ENCODE measurements at places on chromosomes 12 and 14. TPM values are rescaled to one million over a fixed set of nuclear protein-coding genes. Genes with fewer than 3 reads are reported as not detected.

The TNS2 gene
- 100 TPM for total RNA-seq

The IL23A gene
- total RNA-seq = not detected

The NGB gene
- total RNA-seq = not detected

The KERA gene
- not detected for total RNA-seq

The NKX2-1 gene
- total RNA-seq = not detected

The TGM1 gene
- 0.16 TPM for total RNA-seq

The TAS2R46 gene
- 0.72 TPM for total RNA-seq

The ANKRD33 gene
- not detected for total RNA-seq

The OR4E2 gene
- total RNA-seq = not detected

The BDKRB1 gene
- 1.8 TPM for total RNA-seq

The NINJ2 gene
- total RNA-seq = 0.49 TPM

The C12orf56 gene
- not detected for total RNA-seq

The ASIC1 gene
- 8.8 TPM for total RNA-seq

The SLC2A3 gene
- 123 TPM for total RNA-seq

The RHOJ gene
- 4.2 TPM for total RNA-seq

The KRT79 gene
- total RNA-seq = not detected

The GDF3 gene
- not detected for total RNA-seq

The KRT74 gene
- total RNA-seq = not detected

The RAD51B gene
- 7.6 TPM for total RNA-seq

The KLRF2 gene
- not detected for total RNA-seq

The FGF23 gene
- not detected for total RNA-seq

The GPR68 gene
- 2.3 TPM for total RNA-seq

The EPYC gene
- total RNA-seq = not detected

The CMAS gene
- 37.7 TPM for total RNA-seq

The SERPINA1 gene
- not detected for total RNA-seq

The IL26 gene
- 0.32 TPM for total RNA-seq

The NANOG gene
- total RNA-seq = not detected
